ENCODE measurements at places on chromosomes 12 and 14. TPM values are rescaled to one million over a fixed set of nuclear protein-coding genes. Genes with fewer than 3 reads are reported as not detected.

Gene CD69
- total RNA-seq = not detected

Gene NELL2
- not detected for total RNA-seq

Gene TCL1B
- not detected for total RNA-seq

Gene RPGRIP1
- total RNA-seq = not detected

Gene NAA30
- 20.0 TPM for total RNA-seq

Gene C1S
- 28.8 TPM for total RNA-seq

Measured in HFFc6 (cell line).